Renal pelvis (tissue), 12 donors: ENCODE measurements at places on chromosomes 11 and 22.

DNA sequence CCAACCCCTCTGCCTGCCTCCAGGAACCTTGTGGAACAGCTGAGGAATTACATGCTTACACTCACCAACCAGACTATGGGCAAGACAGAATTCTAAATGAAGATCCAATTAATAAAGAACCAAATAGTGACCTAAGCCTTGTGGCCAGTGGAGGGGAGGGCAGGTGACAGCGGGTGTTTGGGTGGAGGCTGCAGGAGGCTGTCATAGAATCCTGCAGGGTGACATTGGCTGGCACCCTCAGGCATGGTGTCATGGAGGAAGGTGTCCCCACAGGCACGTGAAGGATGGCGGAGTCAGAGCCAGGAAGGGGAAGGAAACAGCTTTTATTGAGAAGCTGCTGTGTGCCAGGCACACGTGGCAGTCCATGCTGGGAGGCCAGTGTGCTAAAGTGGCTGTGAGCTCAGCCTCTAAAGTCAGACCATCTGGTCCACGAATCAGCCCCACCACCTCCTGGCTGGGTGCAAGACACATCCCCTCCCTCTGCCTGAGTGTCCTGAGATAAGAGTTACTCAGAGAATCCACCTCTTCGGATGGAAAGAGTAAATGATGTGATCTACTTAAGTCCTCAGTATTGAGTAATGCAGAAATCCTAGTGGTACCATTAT lies 8.7 kb downstream of the MYO18B start:
- DNase-seq, result no peak

DNA sequence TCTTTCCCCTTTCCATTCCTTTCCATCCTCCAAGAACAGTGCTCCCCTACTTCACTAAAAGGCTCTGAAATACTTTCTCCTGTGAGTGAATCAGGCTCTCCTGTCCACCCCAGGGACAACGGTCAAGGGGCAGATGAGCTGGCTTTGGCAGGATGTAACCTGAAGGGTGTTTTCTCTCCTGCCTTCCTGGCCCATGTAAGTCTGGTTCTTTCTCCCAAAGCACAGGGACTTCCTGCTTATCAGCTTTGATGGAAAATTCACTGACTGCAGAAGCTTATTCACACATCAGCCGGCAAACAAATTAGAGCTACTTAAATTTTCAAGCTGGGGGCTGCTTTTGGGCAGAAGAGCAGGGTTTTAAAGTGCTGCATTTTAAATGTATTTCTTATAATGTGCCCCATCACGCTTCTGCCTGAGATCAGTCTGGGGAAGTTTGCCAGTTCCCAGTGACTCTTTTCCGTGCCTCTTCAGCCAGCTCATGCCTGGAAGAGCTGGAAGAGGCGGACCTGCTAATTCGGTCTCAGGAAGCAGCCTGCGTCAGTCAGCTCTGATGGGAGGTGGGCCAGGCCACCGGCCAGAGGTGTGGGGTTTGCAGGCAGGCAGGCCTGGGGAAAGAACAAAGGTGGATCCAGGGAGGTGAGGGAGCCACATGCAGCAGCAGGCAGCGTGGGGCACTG lies 140.4 kb upstream of the TBCEL start:
- DNase-seq, result no peak

DNA sequence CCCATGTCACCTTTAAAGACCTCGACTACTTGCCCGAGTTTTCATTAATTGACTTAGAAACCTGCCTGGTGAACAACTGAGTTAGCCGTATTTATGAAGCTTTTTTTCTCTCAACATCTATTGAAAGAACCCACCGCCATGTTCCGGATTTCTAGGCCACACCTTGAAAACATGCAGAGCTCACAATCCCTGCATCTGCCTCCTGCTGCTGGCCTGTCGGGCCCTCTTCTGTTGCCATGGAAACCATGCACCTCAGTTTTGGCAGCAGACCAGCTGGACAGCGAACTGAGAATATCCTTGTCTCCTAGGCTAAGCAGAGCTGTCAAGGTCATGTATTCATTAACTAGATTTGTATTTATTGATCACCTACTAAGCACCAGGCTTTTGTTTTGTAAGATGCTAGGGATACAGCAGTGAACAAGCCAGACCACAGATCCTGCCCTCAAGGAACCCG lies 4.3 kb upstream of the PATZ1 start:
- peak; percentile 17 for DNase-seq

GRCh38 chr11:111680486-111681175 lies 78.4 kb downstream of the SIK2 start:
- no peak for DNase-seq
